ENCODE measurements at places on chromosomes 2 and 18.

DNA sequence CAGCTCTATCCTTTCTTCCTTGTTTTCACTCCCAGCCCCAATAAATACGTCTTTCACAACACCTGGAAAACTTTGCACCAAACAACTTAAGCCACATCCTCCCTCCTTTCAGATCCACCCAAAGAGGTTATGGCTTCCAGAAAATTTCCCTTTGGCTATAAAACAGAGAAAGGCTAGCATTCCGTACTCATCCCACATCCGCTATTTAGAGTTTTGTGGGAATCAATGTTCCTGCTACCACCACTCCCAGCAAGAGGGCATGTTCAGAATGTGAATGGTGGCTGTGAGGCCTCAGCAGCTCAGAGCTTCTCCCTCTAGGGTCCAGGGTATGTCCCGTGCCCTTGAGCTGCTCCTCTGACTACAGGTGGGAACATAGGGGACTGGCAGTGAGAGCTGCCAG is 214.6 kb downstream of the NCK2 start:
- DNase-seq, result no peak

- no peak for DNase-seq
Measured at GRCh38 chr2:67037655-67038054, 359.5 kb upstream of the ETAA1 start.

DNA sequence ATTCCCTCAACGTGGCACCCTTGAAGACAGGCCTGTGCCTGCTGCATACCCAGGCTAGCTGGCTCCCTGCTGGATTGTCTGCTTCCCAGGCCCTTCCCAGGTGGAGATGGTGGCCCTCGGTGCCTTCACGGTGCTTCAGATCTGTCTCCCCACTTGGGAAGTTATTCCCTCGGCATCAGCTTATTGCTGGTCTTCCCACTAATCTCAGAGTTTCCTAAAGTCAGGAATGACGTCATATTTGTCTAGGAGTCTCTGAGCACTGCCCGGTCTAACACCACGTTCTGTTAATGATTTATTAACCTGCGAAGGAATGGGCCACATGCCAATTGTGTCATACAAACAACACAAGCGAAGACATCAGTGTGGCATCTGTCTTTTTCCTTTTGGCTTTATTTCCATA is 269.8 kb upstream of the ID2 start:
- DNase-seq, result no peak

GRCh38 chr18:74508366-74508765 is 12.2 kb downstream of the CNDP2 start:
- no peak for DNase-seq

- DNase-seq, result no peak
Measured at GRCh38 chr2:10079266-10079869, 843 bp downstream of the CYS1 start.

GRCh38 chr2:9914384-9915065 is 37.0 kb upstream of the GRHL1 start:
- DNase-seq, result no peak

- DNase-seq, result no peak
Measured at GRCh38 chr2:109304731-109305470, 175.9 kb downstream of the SH3RF3 start.

DNA sequence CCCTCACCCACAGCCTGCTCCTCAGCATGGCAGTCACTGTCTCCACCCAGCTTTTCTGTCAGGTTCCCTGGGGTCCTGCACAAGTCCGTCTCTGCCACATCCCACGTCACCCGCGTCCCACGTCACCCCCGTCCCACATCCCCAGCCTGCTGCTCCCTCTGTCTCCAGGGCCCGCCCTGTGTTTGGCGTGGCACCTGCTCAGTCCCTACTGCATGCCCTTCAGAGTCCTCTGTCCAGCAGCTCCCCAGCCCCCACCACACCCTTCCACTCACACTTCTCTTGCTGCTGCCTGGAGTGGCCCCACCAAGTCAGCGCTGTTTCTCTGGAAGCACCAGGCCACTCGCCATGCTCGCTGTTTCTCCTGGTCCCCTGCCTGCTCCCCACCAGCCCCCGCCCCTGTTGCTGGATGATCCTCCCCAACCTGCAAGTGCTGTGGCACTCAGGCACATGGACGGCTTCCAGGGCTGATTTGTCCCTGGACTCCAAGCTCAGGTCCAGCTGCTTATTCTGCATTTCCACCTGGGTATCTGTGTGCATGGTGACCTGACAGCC is 18.8 kb downstream of the ATG4B start:
- DNase-seq, result no peak

- no peak for DNase-seq
Measured at GRCh38 chr2:181038796-181039195, 58.4 kb downstream of the UBE2E3 start.

GRCh38 chr2:11473659-11474433 is 7.9 kb upstream of the E2F6 start:
- DNase-seq, result no peak

DNA sequence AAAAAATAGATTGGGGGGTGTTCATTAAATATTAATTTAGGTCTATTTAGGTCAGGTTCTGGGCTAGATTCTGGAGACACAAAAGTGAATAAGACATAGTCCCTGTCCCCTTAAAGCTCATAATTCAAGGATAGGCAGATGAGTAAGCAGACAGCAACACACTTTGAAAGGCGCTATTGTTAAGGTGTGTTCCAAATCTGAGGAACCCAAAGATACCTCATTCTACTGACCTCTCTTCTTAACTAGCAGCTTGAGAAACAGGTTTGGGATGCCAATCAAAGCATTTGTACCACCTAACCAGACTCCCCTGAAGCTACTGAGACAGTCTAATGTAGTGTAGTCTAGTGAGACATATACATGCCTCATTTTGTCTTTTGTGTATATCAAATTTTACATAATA is 34.8 kb downstream of the SEMA4F start:
- DNase-seq, result no peak

DNA sequence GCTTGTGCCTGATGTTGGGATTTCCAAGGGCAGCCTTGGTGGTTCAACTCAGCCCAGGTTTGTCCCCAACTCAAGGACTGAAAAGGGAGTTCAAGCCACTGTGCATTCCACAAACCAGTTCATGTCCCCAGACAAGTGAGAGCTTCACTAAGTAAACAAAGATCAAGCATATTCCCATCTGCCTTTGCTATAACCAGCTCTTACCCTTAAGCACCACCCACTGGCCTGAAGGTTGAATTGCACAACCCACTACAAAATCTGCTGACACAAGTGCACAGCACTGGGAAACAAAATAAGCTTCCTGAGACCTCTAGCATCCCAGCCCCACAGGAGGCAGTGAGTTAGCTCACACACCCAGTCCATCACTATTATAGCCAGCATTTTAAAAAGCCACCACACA is 516.7 kb downstream of the NR4A2 start:
- no peak for DNase-seq

- no peak for DNase-seq
Measured at GRCh38 chr18:44671914-44672313, 8.8 kb upstream of the SETBP1 start.

DNA sequence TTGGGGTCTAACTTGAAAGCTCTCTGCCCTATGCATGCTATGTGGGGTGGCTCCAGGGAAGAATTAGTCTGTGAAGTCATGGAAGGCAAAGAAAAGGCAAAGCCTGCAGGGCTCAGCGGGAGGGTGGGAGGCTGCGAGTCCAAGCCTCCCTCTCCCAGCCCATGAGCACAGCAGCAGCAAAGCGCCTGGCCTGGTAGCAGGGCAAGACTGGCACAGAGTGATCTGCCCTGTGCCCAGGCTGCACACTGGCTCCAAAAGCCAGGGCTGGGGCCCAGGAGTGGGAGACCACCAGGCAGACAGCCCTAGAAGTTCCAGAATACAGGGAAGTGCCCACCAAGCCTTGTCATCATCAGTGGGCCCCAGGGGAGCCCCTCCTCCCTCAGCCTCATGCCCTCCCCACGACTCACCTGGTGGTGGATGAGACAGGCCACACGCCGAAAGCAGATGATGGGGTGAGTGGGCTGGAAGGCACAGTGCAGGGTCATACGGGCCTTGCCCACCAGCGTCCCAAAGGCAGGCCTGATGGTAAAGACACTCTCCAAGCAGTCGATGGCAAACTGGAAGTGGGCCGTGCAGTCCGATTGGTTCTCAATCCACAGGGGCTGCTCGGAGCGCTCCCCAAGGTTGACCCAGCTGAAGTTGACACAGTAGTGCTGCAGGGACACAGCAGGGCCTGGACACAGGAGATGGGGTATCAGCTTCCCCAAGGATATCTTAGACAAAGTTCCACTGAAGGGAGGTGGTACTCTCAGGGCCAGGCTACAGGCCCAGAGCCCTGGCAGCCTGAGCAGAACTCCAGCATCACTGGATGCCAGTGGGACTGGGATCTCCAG is 12.1 kb downstream of the CFAP65 start:
- no peak for DNase-seq

DNA sequence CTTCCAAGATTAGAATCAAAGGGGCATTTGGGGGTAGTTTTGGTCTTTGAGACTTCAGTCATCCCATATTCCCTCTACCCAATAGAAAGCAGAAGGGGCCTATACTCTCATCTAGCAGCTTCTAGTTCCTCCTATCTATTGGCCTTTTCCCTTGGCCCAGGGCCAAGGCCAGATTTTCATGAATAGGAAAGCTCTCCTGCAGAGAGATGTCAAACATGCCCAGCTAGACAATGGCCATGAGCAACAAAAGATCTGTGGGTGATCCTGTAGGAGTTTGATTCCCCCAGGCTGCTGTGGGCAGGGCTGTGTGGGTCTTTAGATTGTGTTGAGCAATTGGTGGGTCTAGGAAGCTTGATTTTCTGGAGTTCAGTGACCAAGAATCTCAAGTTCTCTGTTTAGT is 2.9 kb upstream of the ADCYAP1 start:
- no peak for DNase-seq

DNA sequence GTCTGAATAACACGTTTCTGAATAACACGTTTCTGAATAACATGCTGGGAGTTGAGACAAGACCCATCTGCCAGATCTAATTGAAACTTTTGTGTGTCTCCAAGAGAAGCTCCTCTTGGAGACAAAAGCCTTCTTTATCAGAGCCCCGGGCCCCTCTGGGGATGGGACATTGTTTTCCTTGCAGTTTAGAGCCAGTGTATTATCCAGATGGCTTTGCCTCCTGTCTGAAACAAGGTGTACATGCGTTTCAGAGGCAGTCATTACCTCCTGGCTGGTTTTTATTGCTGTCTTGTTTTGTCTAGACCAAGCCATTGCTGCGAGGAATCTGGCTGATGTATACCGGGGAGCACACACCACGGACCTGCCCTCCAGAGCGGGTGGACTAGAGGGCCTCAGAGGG is 7.8 kb downstream of the FOSL2 start:
- no peak for DNase-seq

GRCh38 chr18:71212222-71212621 is 923.4 kb downstream of the SOCS6 start:
- no peak for DNase-seq

DNA sequence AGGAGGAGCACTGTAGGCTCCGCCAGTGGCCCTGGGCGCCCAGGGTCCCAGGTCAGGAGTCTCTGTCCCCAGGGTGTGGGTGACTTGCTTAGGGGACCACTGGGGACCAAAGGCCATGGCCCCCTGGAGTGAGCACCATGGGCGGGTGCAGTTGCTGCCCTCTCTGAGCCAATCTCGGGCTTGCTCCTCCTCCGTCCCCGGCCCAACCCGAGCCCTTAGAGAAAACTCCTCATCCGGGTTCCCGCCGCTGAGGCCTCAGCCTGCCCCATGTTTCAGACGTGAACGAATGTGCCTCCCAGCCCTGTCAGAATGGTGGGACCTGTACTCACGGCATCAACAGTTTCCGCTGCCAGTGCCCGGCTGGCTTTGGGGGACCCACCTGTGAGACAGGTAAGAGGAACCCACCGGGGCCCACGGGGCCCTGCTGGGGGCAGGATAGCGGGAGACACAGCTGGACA is 38.6 kb downstream of the SNED1 start:
- DNase-seq, result no peak

DNA sequence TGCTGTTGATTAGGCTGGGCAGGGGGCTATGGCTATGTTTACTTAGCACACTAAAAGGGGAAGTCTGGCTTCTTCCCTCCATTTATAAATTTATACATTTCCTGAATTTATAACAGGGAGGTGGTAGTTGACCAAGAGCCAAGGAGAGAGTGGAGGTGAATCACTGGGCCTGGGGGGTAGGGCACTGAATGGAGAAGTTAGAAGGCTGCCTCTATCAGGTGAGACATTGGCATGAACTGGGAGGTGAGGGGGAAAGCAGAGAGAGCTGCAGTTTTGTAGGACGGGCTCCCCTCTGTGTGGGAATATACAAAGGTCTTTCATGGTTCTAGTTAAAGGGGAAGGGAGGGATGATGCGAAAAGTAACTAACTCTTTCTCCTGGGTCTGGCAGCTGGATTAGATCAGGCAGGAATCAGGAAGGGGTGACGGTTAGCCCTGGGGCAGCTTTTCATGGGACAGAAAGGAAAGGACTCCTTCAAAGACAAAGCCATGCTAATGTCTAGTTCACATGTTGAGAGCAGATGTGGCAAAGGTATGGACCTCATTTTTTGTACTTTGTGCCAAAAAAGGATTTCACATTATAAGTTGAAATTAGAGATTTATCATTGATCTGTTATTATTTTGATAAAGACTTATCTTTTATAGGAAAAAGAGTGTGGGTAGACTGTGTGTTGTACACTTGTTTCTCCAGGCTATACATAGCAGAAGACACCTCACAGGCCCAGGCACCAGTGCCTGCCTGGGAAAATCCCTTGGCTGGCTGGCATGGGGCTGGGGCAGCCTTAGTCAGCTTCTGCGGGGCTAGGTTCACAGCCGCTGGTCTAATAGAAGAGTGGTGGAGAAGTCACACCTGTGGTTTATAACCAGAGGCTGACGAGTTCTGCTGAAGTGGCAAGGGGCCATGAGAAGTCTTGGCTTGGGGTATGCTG is 158.7 kb downstream of the CLIP4 start:
- no peak for DNase-seq

- peak; percentile 38 for DNase-seq
Measured at GRCh38 chr2:102251042-102251848, 60.1 kb upstream of the IL1RL1 start.

DNA sequence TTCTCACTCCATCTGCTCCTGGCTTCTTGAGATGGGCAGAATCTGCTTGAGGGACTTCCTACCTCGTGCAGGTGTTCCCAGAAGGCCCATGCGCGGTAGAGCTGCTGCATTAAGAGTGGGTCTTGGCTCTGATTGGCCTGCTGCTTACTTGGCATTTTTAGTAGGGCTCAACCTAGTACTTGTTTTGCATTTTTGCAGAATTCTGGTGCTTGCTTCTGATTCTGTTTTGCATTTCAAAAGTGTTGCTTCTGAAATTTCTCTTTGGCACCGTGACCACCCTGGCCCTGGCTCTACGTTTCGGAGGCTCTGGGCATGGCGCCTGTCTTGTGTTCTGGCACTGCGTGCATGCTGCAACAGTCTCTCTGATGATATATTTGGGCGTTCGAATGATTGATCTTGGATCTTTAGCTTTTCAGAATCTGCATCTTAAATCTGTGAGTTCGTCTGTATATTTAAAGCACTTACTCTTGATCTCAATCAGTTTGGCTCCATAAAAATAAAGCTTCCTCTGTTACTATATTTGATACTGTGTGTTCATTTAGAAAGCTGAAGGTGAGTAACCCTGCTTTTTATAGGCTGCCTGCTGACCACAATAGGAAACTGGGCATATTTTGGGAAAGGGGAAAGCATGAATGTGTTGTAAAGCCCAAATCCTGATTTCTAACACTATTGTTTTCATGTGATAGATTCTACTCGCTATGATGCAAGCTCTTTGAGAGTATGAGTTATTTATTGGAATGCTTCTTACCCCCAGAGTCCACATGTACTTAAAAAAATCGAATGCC is 22.2 kb downstream of the EFR3B start:
- DNase-seq, result no peak
